ENCODE measurements at places on chromosomes 12 and 14. TPM values are rescaled to one million over a fixed set of nuclear protein-coding genes. Genes with fewer than 3 reads are reported as not detected.
A peak's percentile ranks its signal among the peaks of the same experiment; 100 is the strongest.

- no peaks in the 10 kb centered on the region for H3K27me3 ChIP-seq
- H3K27ac ChIP-seq, result no peak overlapping the region
- H3K36me3 ChIP-seq, result no peaks in the 10 kb centered on the region
- H3K4me3 ChIP-seq, result no peak overlapping the region
- H3K4me1 ChIP-seq, result no peaks in the 10 kb centered on the region
Measured at GRCh38 chr12:128056136-128056801, 210.7 kb upstream of the TMEM132C start.

The TUBA1A gene
- polyA plus RNA-seq, result 717 TPM

- no peaks in the 10 kb centered on the region for H3K27me3 ChIP-seq
- DNase-seq, result peak; percentile 83
- no peak overlapping the region for H3K27ac ChIP-seq
- H3K36me3 ChIP-seq, result no peaks in the 10 kb centered on the region
- peaks cover 17% of the 10 kb centered on the region for H3K4me1 ChIP-seq
- H3K4me3 ChIP-seq, result peak overlapping the region; percentile 42
Measured at GRCh38 chr12:119804011-119804641, 73.0 kb downstream of the CIT start.

DNA sequence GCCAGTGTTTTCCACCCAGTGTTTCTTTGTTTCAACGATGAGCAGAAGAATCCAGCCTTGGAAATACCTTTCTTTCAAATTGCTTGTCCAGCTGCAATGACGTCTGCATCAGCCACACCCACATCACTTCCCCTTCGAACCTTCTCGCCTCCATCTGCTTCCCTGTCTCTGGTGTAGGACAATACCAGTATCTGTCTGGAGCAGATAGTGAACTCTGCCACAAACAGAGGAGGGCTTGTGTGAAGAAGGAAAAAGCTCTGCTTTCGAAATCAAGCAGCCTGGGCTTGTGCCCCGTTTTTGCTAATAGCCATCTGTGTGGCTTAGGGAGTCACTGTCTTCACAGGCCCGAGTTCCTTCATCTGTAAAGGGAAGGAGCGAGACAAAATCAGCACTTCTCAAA, 415.4 kb downstream of the ZFP36L1 start:
- peak; percentile 89 for DNase-seq
- no peaks in the 10 kb centered on the region for H3K36me3 ChIP-seq
- no peaks in the 10 kb centered on the region for H3K27me3 ChIP-seq
- peaks cover 37% of the 10 kb centered on the region for H3K4me1 ChIP-seq
- no peak overlapping the region for H3K4me3 ChIP-seq

DNA sequence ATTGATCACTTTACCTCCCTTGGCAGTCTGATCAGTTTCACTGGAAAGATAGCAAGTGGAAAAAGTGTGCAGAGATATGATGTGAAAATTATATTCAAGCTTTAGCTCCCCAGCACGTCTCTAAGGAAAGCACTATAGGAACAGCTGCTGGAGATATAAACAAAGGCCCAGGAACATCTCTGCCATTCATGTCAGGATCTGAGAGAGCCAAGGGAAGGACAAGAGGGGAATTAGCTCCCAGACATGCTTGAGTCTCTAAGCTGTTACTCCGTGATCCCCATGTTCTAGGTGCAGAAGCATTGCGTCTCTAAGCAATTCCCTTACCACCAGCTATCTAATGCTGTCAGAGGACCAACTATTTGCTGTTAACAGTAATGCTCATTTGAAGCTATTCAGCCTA, 700.2 kb downstream of the DIO2 start:
- H3K27me3 ChIP-seq, result no peaks in the 10 kb centered on the region
- no peak overlapping the region for H3K27ac ChIP-seq
- no peaks in the 10 kb centered on the region for H3K36me3 ChIP-seq
- H3K4me1 ChIP-seq, result peaks cover 8% of the 10 kb centered on the region
- no peak overlapping the region for H3K4me3 ChIP-seq

The KRT6C gene
- polyA plus RNA-seq, result not detected

DNA sequence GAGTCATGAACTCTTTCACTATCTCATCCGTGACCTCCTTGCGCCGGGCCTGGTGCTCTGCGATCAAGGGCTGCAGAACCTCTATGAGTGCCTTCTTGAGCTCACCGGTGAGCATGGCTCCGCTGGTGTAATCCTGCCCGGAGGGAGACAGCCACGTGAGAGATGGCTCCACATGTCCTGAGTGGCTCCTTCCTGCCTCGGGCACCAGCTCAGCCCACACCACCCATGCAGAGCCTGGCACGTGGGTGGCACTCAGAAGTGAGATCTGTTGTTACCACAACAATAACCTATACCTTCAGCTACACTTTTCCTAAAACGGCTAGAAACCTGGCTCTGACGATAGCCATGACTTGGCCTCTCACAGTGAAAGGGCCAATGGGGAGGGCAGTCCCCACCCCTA, 11.8 kb downstream of the SLC25A47 start:
- H3K4me1 ChIP-seq, result peaks cover 27% of the 10 kb centered on the region
- no peak overlapping the region for H3K27ac ChIP-seq
- H3K4me3 ChIP-seq, result no peak overlapping the region
- no peak for DNase-seq
- H3K27me3 ChIP-seq, result no peaks in the 10 kb centered on the region

The IL26 gene
- not detected for polyA plus RNA-seq

DNA sequence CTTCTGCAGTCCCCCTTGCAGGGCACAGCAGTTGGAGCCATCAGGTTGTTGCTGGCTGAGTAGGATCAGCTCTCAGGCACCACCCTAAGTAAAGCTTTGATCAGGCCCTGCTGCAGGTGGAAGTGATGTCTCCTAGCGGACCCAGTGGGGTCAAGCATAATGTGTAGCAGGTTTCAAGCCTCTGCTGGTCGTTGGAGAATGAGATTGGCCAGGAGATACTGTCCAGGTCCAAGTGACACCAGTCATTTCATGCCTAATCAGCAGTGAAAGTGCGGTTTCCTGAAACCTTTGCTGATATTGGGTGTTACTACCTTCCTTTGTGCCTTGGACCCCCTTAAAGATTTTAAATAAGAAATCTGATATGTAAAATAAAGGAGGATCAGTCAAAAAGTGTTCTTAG, 72.6 kb downstream of the SUSD6 start:
- no peak overlapping the region for H3K27ac ChIP-seq
- DNase-seq, result no peak
- H3K27me3 ChIP-seq, result no peaks in the 10 kb centered on the region
- H3K4me1 ChIP-seq, result peaks cover 39% of the 10 kb centered on the region
- H3K36me3 ChIP-seq, result no peaks in the 10 kb centered on the region
- no peak overlapping the region for H3K4me3 ChIP-seq

DNA sequence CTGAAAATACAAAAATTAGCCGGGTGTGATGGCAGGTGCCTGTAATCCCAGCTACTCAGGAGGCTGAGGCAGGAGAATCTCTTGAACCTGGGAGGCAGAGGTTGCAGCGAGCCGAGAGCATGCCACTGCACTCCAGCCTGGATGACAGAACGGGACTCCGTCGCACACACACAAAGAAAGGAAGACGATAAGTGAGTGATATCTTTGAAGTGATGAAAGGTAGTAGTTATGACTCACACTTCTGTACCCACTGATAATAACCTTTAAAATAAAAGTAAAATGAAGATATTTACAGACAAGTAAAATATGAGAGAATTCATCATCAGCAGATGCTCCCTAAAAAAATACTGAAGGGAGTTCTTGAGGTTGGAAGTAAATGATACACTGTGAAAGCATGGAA, 171.3 kb upstream of the CRY1 start:
- H3K4me3 ChIP-seq, result no peak overlapping the region
- no peaks in the 10 kb centered on the region for H3K36me3 ChIP-seq
- DNase-seq, result no peak
- H3K4me1 ChIP-seq, result no peaks in the 10 kb centered on the region

- no peak overlapping the region for H3K4me3 ChIP-seq
- H3K4me1 ChIP-seq, result no peaks in the 10 kb centered on the region
- no peak overlapping the region for H3K27ac ChIP-seq
- H3K27me3 ChIP-seq, result no peaks in the 10 kb centered on the region
- DNase-seq, result no peak
Measured at GRCh38 chr12:46124132-46124847, 133.9 kb upstream of the SCAF11 start.

The PHETA1 gene
- polyA plus RNA-seq, result 8.9 TPM

The SUPT16H gene
- 76.0 TPM for polyA plus RNA-seq

- peaks cover 6% of the 10 kb centered on the region for H3K4me1 ChIP-seq
- no peak overlapping the region for H3K4me3 ChIP-seq
- no peaks in the 10 kb centered on the region for H3K27me3 ChIP-seq
- no peak for DNase-seq
- no peaks in the 10 kb centered on the region for H3K36me3 ChIP-seq
Measured at GRCh38 chr14:68255693-68256178, 436.2 kb downstream of the RAD51B start.

GRCh38 chr12:67669934-67670631, 21.5 kb downstream of the DYRK2 start:
- H3K4me3 ChIP-seq, result no peak overlapping the region
- no peak overlapping the region for H3K27ac ChIP-seq
- peaks cover 3% of the 10 kb centered on the region for H3K36me3 ChIP-seq
- H3K27me3 ChIP-seq, result no peaks in the 10 kb centered on the region

- DNase-seq, result no peak
- H3K4me1 ChIP-seq, result no peaks in the 10 kb centered on the region
- H3K36me3 ChIP-seq, result no peaks in the 10 kb centered on the region
Measured at GRCh38 chr12:115640929-115641328, 636.6 kb downstream of the MED13L start.

The OLR1 gene
- polyA plus RNA-seq, result 0.95 TPM

The RFLNA gene
- 8.1 TPM for polyA plus RNA-seq

GRCh38 chr14:20415782-20416206, 2.5 kb upstream of the TEP1 start:
- no peak overlapping the region for H3K4me3 ChIP-seq
- peaks cover 11% of the 10 kb centered on the region for H3K4me1 ChIP-seq
- no peaks in the 10 kb centered on the region for H3K27me3 ChIP-seq
- no peaks in the 10 kb centered on the region for H3K36me3 ChIP-seq
- peak; percentile 43 for DNase-seq
- no peak overlapping the region for H3K27ac ChIP-seq

The JPH4 gene
- polyA plus RNA-seq, result 0.37 TPM

The FOXG1 gene
- polyA plus RNA-seq, result 0.83 TPM

- H3K4me1 ChIP-seq, result peaks cover 6% of the 10 kb centered on the region
- peak; percentile 65 for DNase-seq
- no peak overlapping the region for H3K4me3 ChIP-seq
- no peaks in the 10 kb centered on the region for H3K36me3 ChIP-seq
- no peak overlapping the region for H3K27ac ChIP-seq
Measured at GRCh38 chr12:1213618-1214205, 222.7 kb downstream of the ERC1 start.

GRCh38 chr12:152440-152839, 61.5 kb downstream of the SLC6A12 start:
- no peak for DNase-seq
- no peak overlapping the region for H3K4me3 ChIP-seq
- peaks cover 7% of the 10 kb centered on the region for H3K27me3 ChIP-seq
- peaks cover 9% of the 10 kb centered on the region for H3K4me1 ChIP-seq

- no peak overlapping the region for H3K27ac ChIP-seq
- H3K4me1 ChIP-seq, result peaks cover 7% of the 10 kb centered on the region
- DNase-seq, result no peak
- peaks cover 7% of the 10 kb centered on the region for H3K27me3 ChIP-seq
Measured at GRCh38 chr12:94167071-94167755, 18.8 kb downstream of the PLXNC1 start.

DNA sequence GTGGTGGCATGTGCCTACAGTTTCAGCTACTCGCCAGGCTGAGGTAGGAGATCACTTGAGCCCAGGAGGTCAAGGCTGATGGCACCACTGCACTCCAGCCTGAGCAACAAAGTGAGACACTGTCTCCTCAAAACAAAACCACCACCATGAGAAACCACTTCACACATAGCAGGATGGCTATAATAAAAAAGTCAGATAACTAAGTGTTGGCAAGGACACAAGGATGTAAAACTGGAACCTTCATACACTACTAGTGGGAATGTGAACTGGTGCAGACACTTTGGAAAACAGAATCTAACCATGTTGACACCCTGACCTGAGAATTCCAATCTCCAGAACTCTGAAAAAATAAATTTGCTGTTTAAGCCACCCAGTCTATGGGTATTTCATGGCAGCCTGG, 67.7 kb downstream of the ACADS start:
- no peaks in the 10 kb centered on the region for H3K4me1 ChIP-seq
- DNase-seq, result no peak
- H3K27me3 ChIP-seq, result no peaks in the 10 kb centered on the region
- H3K4me3 ChIP-seq, result no peak overlapping the region

DNA sequence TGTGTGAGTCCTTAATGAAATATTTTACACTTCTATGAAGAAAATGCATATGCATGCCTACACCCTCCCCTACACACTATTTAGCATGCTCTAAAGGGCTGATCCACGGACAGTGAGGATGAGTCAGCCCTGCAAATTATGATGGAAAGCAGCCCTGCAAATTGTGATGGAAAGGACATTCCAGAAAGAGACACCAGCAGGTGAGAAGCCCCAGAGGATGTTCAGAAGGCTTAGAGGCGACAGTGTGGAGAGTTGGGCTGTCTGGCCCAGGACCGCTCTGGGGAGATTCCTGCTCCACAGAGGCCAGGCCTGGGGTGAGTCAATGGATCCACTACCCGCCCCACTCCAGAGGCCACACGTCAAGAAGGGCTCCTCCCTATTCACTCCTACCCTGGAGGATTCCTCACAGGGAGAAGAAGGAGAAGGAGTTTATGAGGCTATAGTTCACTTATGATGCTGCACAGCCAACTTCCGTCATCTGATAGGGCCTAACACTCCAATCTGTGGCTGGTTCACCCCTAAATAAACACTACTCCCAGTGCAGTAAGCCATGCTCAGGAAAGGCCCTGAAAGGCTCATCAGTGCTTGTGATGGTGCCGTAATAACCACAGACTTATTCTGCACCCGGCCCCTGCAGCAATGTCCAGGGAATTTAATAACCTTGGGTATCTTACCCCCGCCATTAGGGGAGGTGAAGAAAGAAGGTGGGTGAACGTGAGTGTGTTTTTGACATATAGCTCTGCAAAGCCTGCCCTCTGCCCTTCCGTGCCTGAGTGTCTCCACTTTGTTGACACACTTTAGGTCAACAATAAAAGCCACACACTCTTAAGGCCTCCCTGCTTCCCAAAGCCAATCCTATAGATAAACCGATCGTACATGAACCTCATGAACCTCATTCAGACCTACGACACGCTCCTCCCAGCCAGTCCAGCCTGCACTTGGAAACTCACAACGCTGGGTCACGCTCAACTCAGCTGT, 46.4 kb downstream of the CLMN start:
- no peak for DNase-seq
- H3K36me3 ChIP-seq, result no peaks in the 10 kb centered on the region
- H3K27me3 ChIP-seq, result no peaks in the 10 kb centered on the region
- H3K27ac ChIP-seq, result no peak overlapping the region

The SYNDIG1L gene
- polyA plus RNA-seq, result 0.07 TPM

All from muscle of leg (tissue), 16 donors.